GM03348 (cell line): ENCODE measurements at places on chromosomes 11 and 22.

GRCh38 chr22:20243537-20244249, 24.4 kb downstream of the RTN4R start:
- DNase-seq, result peak; percentile 93

GRCh38 chr11:124108156-124108555, 7.1 kb upstream of the VWA5A start:
- no peak for DNase-seq

DNA sequence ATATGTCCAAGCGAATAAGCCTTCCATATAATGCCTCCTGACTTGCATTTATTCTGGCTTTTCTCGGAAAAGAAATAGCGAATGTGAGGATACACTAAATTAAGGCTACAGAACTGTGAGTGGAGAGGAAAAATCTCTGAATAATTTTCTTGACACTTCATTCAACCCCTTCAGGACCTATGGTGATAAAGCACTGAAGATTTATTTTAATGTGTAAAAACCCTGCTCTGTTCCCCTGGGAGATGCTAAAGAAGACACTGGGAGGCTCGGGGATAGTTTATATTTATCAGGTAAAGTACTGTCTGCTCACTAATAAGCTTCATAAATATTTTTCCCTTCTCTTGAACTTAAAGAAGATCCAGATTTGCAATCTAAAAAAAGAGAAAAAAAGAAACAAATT, 895.8 kb downstream of the OPCML start:
- DNase-seq, result no peak

DNA sequence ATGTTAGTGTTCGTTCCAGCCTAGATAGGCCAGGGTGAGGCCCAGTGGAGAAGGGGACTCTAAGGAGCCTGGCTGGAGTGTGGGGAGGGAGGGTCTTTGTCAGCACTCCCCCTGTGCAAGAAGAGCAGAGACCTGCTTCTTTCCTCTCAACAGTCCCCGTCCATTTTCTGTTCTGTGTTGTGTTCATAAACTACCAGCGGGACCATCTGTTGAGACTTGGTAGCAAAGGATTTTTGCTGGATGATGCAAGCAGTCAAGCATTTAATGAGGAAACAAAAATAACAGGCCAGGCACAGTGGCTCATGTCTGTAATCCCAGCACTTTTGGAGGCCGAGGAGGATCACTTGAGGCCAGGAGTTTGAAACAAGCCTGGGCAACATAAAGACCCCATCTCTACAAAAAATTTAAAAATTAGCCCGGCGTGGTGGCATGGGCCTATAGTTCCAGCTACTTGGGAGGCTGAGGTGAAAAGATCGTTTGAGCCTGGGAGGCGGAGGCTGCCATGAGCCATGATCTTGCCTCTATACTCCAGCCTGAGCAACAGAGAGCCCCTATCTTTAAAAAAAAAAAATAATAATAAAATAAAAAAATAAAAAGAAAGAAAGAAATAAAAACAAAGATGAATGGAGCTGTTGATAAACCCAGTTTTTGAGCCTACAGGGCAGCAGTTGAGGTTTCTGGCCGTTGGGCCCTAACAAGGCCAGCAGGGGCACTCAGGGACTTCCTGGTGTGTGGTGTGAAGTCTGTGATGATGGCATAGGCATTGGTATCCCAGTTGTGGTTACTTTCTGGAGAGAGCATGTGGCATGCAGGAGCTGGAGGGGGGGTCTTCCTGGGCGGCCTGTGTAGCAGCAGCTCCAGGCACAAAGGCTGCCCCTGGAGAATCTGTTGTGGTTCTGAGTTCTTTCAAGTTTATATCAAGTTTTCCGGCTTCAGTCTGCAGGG, 1.7 kb upstream of the TXNRD2 start:
- peak; percentile 82 for DNase-seq

- no peak for DNase-seq
These were observed 33.3 kb upstream of the CCDC81 start for GRCh38 chr11:86341382-86341781.

DNA sequence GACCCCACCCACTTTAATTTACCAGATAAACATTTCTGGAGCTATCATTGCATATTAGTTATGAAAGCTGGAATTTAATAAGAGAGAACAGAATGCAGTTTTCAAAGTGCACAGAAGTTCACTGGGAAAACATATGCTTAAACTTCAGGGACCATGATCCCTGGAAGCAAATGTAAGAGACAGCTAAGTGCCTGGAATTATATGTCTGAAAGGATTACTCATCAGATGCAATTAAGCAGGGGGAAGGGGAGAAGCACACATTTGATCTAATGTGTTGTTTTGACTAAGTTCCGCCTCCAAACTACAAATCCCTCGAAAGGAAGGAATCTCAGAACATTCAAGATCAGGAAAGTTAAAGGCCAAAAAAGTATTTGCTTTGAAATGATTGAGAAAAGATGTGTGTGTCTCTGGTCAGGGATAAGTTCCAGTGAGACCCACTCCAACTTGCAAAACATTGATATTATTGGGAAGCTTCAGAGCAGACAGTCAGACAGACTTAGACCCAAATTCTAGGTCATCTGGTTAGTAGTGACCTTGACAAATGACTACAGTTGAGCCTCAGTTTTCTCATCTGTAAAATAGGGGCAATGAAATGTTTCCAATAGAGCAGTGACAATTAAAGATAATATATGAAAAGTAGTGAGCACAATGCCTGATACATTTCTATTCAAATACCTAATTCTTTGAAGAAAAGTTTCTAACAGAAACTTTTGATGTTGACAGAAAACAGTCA, 147.6 kb downstream of the ME3 start:
- peak; percentile 61 for DNase-seq

DNA sequence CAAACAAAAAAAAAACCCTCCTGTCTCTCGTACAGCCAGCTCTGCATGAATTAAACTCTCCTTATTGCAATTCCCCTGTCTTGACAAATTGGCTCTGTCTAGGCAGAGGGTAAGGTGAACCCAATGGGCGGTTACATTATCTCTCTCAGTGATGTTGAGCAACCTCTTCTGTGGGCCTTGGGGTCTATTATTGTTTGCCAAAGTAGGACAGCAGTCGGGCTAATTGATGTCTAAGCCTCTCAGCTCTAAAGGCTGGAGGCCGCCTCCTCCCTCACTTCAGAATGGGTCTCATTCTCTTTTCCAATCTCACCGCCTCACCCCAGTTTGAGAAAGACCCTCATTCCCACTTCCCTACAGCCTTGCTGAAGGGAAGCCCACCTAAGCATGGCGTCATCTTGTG, 1.3 kb upstream of the SLC25A45 start:
- no peak for DNase-seq

DNA sequence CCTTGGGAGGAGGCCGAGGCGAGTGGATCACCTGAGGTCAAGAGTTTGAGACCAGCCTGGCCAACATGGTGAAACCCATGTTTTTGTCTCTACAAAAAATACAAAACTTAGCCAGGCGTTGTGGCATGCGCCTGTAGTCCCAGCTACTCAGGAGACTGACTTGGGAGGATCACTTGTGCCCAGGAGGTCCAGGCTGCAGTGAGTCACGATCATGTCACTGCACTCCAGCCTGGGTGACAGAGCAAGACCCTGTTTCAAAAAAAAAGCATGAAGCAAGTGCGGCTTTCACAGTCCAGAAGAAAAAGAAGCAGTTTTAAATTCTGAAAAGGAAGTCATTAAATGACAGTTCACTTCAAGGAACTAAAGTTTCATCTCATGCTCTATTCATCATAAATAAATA, 7.1 kb upstream of the LTO1 start:
- no peak for DNase-seq

GRCh38 chr22:27504360-27505253, 296.9 kb downstream of the MN1 start:
- DNase-seq, result no peak

DNA sequence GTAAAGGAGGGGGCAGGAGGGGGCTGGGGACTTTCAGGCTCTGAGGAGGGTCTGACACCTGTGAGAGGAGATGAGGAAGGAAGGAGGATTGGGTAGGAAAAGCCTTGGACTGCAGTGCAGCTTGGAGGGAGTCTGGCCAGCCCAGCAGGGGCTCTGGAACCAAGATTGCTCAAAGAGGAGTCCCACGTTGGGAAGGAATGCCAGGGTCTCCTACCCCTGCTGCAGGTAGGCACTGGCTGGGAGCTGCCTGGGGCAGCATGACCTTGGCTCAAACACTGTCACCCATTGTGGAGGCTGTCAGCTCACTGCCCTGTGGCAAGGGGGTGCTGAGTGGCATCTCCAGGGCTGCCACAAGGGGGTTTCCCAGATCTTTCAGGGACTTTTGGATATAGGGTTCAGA, 94.5 kb downstream of the RPS6KA4 start:
- no peak for DNase-seq

GRCh38 chr11:78810559-78811009, 235.9 kb upstream of the NARS2 start:
- no peak for DNase-seq

GRCh38 chr11:13311570-13311969, 34.0 kb downstream of the BMAL1 start:
- DNase-seq, result no peak

GRCh38 chr22:36684841-36685240, 18.7 kb downstream of the CACNG2 start:
- no peak for DNase-seq

DNA sequence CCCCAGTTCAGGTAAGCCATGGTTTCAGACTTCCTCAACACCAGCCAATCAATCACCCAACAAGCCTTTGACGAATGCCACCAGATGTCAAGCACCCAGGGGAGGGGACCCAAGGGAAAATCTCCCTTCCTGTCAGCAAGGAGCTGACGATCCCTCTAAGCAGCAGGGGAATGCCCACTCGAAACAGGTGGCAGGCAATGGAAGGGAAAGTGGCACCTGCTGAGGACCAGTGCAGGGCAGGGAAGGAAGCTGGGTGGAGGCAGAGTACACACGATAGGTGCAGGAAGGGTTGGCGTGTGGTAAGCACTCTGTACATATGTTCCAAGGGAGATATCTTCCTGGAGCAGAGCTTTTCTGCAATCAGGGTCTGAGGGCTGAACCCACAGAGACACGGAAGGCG, 11.7 kb upstream of the CREB3L1 start:
- no peak for DNase-seq

GRCh38 chr22:36900880-36901279, 12.5 kb upstream of the CSF2RB start:
- no peak for DNase-seq

GRCh38 chr22:22867996-22868715, 19.5 kb upstream of the IGLL5 start:
- DNase-seq, result no peak

DNA sequence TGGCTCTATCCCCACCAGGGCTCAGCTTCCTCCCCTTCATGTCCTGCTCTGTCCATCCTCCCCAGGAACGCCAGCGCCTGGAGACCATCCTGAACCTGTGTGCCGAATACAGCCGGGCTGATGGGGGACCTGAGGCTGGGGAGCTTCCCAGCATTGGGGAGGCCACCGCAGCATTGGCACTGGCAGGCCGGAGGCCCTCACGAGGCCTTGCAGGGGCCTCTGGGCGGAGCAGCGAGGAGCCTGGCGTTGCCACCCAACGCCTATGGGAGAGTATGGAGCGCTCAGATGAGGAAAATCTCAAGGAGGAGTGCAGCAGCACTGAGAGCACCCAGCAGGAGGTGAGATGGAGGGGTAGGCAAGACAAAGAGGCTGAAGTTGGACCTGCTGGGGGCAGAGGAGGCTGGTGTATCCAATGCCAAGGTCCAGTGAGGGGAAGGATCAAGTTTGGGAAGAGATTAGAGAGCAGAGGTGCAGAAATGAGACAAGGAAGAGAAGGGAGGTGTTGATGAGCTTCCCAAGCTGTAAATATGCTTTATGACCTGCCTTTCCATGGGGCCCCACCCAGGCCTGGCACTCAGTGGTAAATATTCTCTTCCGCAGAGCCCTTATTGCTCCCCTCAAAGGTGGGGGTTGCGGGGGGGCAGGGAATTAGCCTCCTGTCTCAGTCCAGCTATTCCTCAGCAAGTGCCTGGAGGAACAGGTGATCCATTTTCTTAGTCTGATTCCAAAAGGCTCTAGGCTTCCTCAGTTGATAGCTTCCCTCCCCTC, 23.9 kb downstream of the PHLDB1 start:
- DNase-seq, result no peak

DNA sequence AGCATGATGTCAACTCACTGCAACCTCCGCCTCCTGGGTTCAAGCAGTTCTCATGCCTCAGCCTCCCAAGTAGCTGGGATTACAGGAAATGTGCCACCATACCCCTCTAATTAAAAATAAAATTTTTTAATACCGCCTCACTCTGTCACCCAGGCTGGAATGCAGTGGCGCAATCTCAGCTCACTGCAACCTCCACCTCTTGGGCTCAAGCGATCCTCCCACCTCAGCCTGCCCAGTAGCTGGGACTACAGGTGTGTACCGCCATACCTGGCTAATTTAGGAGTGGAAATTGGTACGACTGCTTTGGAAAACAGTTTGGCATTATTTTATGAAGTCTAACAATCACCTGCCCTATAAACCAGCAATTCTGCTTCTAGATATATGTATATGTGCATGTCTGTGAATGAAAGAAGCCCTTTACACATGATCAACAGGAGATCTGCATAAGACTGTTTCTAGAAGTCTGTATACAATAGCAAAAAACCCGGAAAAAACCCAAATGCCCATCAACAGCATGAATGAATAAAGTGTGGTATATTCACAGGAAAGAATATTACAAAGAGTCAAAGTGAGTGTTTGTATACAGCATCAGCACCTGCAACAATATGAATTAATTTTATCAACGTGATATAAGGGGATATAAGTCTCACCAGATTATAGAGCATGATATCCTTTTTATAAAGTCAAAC, 16.0 kb downstream of the SLC35F2 start:
- DNase-seq, result no peak

- no peak for DNase-seq
These were observed 100.3 kb downstream of the PDE2A start for GRCh38 chr11:72573855-72574445.

GRCh38 chr11:115324581-115325432, 179.4 kb downstream of the CADM1 start:
- DNase-seq, result peak; percentile 27

GRCh38 chr11:14418801-14419417, 59.9 kb upstream of the RRAS2 start:
- no peak for DNase-seq

DNA sequence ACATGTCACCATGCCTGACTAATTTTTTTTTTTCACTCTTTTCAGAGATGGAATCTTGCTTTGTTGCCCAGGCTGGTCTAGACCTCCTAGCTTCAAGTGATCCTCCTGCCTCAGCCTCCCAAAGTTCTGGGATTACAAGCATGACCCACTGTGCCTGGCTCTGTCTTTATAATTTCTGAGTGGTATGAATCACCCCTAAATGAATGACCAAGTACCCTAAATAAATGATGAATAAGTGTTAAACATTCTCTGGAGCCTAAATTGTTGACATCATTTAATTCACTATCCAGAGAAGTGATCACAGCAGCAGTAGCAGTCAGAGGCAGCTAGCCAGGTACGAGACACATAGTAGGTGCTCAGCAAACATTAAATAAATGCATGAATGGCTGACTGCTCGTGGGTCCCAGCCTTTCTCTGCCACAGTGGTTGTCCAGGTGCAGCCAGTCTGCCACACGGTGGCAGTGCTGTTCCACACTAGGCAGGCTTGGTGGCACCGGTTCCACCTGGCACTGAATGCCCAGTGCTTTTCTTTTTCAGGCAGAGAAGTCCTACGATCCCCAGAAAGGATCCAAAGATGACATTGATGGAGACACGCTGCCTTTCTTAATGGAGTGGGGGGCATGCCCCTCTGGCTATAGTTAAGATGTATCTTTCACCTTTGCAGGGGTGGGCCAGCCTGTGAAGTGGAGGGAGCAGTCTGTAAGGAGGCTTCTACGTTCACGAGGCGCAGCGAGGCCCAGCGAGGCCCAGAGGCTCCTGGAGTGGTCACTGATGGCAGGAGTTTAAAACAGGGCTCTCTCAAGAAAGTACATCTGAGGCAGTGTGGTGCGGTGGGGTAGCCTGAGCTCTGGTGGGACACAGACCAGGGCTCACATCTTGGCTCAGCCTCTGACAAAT, 8.7 kb upstream of the TTC12 start:
- peak; percentile 88 for DNase-seq
